ENCODE measurements at places on chromosomes 11 and 22.

- DNase-seq = no peak
These were observed 4.7 kb downstream of the C11orf87 start for GRCh38 chr11:109426442-109427240.

DNA sequence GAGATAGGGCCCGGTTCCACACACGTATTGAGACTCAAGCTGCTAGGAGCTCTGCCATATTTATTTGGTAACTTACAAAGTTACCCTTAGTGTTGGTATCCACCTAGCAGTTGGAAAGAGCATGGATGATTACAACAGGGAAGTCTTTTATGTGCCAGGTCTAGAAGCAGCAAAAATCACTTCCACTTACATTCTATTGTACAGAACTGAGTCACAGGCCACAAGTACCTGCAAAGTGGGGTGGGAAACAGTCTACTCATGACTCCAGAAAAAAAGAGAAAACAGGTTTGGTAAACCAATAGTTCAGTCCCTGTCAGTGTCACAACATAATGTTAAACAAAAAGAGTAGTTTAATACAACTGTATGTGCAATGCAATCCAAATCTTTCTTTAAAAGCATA, 279.6 kb upstream of the PITPNB start:
- no peak for DNase-seq

DNA sequence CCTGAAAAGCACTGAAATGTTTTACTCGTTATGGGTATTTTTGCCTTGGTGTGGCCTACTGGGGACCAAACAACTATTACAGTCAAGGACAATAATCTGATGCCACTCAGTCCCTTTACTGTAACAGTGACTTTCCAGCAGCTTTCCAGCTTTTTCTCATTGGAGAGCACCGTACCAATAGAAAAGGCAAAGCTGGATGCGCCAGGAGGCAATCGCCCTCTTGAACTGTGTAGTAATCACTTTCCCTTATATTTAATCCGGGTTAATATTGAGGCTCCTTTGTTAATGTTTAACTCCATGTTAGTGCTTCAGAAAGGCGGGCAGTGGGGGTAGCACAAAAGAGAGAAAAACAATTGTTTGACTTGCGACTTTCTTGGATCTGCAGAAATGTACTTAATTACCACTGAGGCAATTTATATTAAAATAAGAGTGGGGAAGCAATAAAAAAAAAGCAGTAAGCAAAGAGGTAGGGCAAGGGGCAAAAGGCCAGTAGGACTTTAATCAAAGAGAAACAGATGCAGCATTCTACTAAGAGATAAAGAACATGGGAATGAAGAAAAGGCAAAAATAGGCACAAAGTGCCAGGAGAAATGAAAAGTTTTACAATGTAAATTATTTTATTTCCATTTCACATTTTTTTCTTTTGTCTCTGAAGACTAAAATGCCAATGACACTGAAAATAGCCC, 81.6 kb downstream of the LRRC4C start:
- DNase-seq = no peak

- no peak for DNase-seq
These were observed 17.3 kb downstream of the TRMU start for GRCh38 chr22:46352691-46353386.

- DNase-seq = no peak
These were observed 293.8 kb downstream of the NXPE2 start for GRCh38 chr11:114972105-114972504.

DNA sequence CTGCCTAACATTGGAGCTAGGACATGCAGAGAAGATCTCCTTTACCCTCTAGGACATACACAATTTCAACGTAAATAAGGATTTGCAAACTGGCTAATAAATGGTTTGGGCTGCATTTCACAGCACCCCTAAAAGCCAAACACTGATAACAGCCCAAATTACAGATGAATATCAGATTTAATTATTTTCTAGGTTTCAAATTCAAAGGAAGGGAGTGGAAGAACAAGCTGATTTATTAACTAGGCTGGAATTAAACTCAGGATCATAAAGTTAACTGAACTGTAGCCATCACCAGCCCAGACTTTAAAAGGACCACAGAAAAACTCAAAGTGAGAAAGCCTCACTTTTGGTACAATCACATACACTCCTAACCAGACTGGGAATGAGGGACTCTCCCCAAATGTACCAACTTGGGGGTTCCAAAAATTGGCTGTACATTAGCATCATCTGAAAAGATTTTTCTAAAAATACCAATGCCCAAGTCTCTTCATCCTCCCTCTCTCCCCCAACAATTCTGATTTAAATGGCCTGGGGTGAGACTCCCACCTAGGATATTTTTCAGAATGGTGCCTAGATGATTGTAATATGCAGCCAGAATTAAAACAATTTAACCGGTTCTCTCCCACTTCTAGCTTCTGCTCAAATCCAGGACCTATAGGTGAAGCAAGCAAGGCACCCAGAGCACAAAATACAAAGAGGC, 43.5 kb downstream of the SYTL2 start:
- DNase-seq = no peak
